Hematopoietic multipotent progenitor cell treated with erythropoietin and hydrocortisone succinate and interleukin-3 and kit ligand, for 4 days (in vitro differentiated cells): ENCODE measurements at places on chromosomes 16 and 17.

- DNase-seq: no peak
Measured at GRCh38 chr17:29050176-29050575, 7.2 kb downstream of the PIPOX start.

- DNase-seq: peak; percentile 40
Measured at GRCh38 chr16:67919622-67920221, 11.9 kb downstream of the CTRL start.

DNA sequence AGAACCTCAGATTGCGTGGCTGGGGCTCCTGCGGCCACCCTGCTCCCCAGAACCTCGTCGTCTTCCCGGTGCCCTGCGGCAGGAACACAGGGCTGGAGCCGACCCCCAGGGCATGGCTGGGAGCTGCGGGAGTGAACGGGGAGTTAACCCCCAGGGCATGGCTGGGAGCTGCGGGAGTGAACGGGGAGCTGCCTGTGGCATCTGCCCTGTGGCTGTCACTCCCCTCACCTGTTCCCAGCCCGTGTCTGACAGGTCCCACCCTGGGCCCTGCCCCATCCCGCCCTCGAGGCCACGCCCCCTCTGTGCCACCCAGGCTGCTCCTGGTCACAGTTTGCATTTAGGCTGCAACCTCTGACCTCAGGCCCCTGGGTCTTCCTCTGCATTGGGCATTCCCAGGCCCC, 39.4 kb upstream of the ACSF3 start:
- DNase-seq: no peak

GRCh38 chr16:4042581-4042980, 73.7 kb downstream of the ADCY9 start:
- no peak for DNase-seq

GRCh38 chr17:57488856-57489255, 232.5 kb downstream of the MSI2 start:
- no peak for DNase-seq
